ENCODE measurements at places on chromosomes 16 and 17. TPM values are rescaled to one million over a fixed set of nuclear protein-coding genes. Genes with fewer than 3 reads are reported as not detected.

KRT24 gene
- total RNA-seq = 0.21 TPM

ITGAL gene
- not detected for total RNA-seq

SDF2 gene
- 56.1 TPM for total RNA-seq

TTLL6 gene
- total RNA-seq = under 0.01 TPM

AANAT gene
- total RNA-seq = not detected
